ENCODE measurements at places on chromosomes 6 and 20. TPM values are rescaled to one million over a fixed set of nuclear protein-coding genes. Genes with fewer than 3 reads are reported as not detected.

DNA sequence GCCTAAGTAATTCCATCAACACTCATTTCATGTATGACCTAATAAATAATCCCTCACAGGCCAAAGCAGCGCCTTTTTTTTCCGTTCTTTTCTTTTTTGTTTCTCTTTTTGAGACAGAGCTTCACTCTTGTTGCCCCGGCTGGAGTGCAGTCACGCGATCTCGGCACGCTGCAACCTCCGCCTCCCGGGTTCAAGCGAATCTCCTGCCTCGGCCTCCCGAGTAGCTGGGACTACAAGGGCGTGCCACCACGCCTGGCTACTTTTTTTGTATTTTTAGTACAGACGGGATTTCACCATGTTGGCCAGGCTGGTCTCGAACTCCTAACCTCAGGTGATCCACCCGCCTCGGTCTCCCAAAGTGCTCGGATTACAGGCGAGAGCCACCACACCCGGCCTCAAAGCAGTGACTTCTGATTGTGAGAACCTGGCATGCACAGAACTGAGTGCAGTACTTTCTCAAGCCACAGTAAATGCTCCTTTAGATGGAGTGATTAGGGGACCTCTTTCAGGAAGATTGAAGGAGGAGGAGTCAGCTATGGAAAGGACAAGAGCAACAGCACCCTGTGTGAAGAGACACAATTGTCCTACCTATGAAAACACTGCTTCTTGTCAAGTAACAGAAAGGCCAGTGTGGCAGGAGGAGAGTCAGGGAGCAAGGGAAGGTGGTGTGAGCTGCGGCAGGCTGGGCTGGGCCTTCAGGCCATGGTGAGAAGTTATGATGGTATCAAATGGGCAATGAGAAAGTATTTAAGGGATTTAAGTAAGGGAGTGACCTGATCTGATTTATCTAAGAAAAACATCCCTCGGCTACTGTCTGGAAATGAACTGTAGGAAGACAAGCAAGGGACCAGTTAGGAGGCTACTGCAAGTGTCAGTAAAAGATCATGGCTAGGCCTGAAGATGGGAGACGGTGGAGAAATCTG is 1.7 kb upstream of the SCAF8 start:
- peaks cover 35% of the 10 kb centered on the region for H3K4me1 ChIP-seq
- no peaks in the 10 kb centered on the region for H3K27me3 ChIP-seq
- peaks cover 5% of the 10 kb centered on the region for H3K36me3 ChIP-seq
- DNase-seq = no peak

GRCh38 chr20:60292001-60292520 is 333.8 kb downstream of the CDH26 start:
- no peak overlapping the region for H3K27ac ChIP-seq
- peaks cover 3% of the 10 kb centered on the region for H3K4me1 ChIP-seq
- peaks cover 5% of the 10 kb centered on the region for H3K36me3 ChIP-seq

Gene DDO
- total RNA-seq = not detected

DNA sequence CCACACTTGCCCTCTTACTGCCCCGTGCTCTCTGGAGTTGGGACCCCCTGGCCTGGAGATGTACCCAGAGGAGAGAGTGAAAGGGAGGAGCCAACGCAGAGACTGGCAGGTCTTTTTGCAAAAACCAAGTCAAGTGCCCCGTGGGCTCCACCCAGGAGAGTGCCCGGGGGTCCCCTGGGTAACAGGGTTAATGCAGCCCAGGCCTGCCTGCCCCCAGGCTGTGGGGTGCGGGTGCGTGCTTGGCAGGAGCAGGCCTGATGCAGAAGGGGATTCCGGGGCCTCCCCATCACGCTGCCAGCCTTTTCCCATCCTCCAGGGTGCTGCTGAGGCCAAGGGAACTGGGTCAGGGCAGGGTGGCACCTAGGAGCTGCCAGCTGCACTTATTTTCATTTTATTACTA is 184.4 kb downstream of the ERMARD start:
- H3K36me3 ChIP-seq = no peaks in the 10 kb centered on the region
- H3K27ac ChIP-seq = no peak overlapping the region
- no peak for DNase-seq
- peaks cover 19% of the 10 kb centered on the region for H3K27me3 ChIP-seq

GRCh38 chr20:10666221-10667076 is 7.3 kb downstream of the JAG1 start:
- peak overlapping the region; percentile 36 for H3K4me3 ChIP-seq
- no peaks in the 10 kb centered on the region for H3K27me3 ChIP-seq
- DNase-seq = no peak

DNA sequence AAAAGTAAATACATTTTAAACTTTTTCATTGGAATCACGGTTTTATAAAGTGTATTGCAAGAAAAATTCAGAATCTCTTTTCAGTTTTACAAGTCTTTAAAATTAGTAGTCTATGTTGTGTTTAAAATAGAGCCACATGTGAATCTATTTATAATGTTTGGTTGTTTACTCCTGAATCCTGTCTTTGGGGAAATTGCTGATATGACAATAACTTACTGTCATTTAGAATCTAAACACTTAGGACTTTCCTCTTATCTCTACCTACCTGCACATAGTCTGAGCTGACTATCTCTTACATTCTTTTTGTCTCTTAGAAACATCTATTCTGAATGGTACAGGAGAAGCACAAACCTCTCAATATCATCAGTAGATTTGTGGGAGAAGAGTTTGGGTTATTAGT is 4.1 kb upstream of the SRSF12 start:
- no peak overlapping the region for H3K27ac ChIP-seq
- H3K36me3 ChIP-seq = peaks cover 5% of the 10 kb centered on the region
- H3K4me1 ChIP-seq = peaks cover 10% of the 10 kb centered on the region
- no peak for DNase-seq
- H3K4me3 ChIP-seq = peak overlapping the region; percentile 6

Gene PRELID3B
- total RNA-seq = 45.3 TPM

DNA sequence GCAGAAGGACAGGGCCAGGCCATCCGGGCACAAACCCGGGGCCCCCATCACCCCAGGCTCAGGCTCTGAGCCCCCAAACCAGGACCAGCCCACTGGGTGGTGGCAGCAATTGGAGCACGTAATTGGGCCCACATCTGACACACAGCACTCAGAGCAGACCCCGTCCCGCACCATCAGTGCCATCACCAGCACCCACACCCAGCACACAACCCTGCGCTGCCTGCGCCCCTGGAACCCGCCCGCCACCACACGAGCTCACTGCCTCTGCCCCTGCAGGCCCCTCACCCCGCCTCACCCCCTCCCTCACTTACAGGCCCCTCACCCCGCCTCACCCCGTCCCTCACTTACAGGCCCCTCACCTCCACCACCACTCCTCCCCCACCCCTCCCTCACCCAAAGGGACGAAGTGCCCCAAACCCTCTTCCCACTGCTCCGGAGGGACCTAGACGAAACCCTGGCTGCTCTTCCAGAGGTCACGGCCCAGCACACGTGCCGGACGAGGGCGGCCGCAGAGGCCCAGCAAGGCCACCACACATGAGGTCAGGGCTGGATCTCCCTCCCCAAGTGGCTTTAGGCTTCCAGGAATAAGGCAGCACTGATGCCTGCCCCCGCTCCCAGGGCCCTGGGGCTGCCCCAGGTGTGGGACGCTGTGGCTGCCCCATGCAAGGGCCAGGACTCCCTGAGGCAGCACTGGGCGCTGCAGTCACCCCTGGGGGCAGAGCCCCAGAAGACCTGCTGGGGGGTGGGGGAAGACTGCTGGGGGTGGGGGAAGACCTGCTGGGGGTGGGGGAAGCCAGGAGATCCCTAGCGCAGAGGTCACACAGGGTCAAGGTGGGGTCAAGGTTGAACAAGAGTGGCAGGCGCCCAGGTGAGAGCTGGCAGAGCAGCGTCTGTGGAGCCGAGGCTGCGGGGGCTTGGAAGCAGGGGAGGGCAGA is 22.4 kb downstream of the KCNQ2 start:
- H3K4me1 ChIP-seq = peaks cover 43% of the 10 kb centered on the region
- no peak for DNase-seq
- H3K36me3 ChIP-seq = no peaks in the 10 kb centered on the region

Data from neural crest cell (in vitro differentiated cells).